ENCODE measurements at places on chromosomes 4 and X.

DNA sequence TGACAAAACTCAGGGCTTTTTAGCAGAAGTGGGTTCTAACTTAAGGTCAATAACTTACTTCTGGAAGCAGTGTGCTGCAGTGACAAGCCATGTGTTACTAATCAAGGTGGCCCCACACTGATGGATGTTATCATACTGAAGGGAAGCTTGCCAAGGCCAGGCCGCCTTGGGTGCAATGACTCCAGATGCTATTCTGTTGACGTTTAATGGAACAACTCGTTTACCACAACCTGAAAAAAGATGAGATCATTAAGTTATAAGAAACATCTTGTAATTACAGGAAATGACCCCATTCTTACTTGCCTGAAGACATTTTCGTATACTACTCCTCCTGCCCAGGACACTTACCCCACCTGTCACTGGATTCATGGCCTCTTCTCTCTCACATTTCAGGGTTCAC is 38.9 kb upstream of the TMPRSS11D start:
- DNase-seq, result no peak

DNA sequence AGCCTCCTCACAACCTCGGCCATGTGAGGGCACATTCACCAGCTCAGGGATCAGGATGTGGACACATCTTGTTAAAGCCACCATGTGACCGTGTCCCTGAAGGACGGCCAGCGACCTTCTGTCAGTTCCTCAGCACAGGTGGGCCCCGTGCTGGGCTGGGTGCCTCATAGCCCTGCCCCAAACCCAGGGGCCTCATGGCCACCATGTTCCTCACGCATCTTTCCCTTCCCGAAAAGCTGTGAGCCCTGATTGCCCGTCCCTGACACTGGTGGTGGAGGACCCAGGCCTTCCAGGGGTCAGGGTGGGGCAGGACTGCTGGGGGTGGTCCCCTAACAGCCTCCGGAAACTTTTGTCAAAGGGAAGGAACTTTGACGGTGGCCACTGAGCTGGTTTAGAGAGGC is 60.1 kb upstream of the ADRA2C start:
- no peak for DNase-seq

- no peak for DNase-seq
Observed at GRCh38 chr4:176817204-176817603, 24.5 kb upstream of the VEGFC start.

- DNase-seq, result no peak
Observed at GRCh38 chr4:140153419-140153717, 616 bp downstream of the MAML3 start.

DNA sequence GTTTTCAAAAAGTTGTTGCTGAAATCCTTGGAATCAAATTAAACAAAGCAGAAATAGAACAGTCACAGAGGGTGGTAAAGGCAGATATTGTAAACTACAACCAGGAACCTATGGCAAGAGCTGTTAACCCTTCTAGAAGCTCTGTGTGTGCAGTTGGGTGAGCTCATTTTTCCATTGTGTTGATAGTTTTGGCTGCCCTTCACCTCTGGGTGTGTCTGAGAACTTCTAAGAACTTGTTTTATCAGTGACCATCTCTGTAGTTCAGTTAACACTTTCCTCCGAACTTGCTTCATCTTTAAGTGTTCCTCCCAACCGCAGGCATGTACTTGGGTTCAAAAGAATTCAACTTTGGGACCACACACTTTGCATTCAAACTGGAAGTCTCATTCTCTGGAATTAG is 32.7 kb downstream of the RBMX start:
- no peak for DNase-seq

- no peak for DNase-seq
Observed at GRCh38 chr4:151314479-151314878, 10.9 kb downstream of the SH3D19 start.

GRCh38 chr4:186516287-186516686 is 39.1 kb downstream of the MTNR1A start:
- no peak for DNase-seq

DNA sequence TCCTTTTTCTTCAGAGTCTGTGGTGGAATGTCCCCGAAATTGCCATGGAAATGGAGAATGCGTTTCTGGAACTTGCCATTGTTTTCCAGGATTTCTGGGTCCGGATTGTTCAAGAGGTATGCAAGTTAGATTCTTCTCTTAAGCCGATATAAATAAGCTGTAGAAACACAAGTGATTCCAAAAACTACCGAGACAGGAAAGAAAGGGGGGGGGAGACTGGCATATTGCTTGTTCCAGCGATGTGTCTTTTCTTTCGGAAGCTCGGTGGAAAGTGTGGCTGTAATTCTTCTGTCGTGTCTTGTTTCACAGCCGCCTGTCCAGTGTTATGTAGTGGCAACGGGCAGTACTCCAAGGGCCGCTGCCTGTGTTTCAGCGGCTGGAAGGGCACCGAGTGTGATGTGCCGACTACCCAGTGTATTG is 236.9 kb downstream of the DCTD start:
- DNase-seq, result no peak

DNA sequence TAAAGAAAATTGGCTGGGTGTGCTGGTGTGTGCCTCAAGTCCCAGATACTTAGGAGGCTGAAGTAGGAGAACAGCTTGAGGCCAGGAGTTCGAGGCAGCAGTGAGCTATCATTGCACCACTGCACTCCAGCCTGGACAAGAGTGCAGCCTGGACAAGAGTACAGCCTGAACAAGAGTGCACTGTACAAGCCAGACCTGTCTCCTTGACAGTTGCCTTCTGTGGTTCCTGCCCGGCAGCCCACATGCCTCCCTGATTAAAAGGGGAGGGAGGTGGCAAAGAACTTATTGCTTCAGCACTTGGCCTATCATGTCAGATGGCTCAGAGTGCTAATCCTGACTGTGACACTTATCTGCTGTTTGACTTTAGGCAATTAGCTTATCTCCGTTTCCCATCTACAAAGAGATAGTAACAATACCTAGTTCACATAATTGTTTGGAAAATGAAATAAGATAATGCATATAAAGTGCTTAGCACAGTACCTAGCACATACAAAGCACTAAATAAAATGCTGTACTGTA is 249.1 kb downstream of the DCLK2 start:
- DNase-seq, result no peak

DNA sequence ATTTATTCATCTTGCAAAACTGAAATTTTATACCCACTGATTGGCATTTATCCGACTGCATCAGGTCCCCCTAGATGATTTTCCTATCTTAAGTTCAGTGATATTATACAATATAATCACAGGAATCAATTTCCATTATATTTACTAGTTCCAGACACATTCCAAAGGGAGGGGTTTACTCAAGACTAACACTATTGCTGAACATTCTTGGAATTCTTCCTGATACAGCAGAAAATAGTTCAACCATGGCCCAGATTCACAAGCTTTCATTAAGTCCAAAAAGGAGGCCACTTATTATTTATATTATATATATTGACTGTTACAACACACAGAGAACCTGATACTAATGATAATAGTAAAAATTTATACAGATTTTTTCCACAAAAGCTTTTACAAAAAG is 2353.6 kb downstream of the PCDH7 start:
- no peak for DNase-seq

- no peak for DNase-seq
Observed at GRCh38 chrX:96997196-96997595, 113.5 kb downstream of the RPA4 start.

DNA sequence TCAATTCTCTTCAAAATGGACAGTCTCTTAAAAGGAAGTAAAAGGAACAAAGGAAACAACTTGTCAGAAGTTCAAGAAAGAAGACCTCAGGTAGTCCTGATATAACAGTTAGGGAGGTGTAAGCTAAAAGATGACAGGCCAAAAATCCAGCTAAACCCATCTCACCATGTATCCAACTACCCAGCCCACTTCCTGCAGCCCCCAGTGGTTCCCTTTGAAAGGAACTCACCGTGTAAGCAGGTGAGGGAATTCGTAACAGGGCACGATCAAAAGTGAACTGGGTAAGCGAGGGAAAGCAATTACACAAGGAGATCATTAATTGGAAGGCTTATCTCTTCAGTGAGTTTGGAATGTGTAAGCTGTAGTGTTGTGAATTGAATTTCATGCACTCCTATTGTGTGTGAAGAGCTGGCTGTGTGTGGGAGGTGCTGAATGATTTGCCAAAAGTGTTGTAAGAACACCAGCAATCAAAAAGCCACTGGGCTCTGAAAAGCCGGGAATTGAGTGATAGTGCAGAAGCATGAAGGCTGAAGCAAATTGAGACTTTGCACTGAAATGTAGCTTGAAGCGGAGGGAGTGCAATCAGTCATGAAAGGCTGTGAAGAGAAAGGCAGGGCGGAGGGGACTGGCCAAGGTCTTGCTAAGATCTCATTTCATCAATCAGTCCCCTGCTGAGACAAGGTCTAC is 914.2 kb upstream of the LCORL start:
- no peak for DNase-seq

DNA sequence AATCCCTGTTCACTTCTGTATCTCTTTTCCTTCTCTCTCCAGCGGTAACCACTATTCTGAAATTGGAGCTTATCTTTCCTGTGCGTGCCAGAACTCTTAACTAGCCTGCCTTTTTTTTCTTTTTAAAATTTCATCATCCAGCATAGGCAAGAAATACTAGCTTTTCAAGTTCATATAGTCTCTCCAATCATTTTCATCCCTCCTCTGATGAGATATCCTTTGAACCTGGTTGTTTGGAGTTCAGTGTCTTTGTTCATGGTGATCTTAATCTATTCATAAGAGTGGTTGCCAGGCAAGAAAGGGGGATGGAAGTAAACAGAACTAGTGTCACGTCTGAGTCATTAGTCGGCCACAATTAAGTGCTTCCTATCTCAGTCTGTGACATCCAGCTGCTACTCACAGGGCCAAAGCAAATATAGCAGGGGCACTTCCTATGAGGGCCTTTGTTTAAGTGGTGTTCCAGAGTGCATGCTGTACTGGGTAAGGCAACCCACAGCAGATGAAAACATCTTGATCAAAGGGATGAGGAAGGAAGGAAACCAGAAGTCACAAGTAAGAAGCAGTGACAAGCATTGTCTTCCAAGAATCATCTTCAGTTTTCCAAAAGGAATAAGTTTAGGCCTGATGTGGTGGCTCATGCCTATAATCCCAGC is 56.4 kb upstream of the XIAP start:
- peak; percentile 62 for DNase-seq

GRCh38 chrX:42585842-42586621 is 191.9 kb downstream of the PPP1R2C start:
- DNase-seq, result no peak

GRCh38 chrX:110045421-110045820 is 42.5 kb downstream of the TMEM164 start:
- no peak for DNase-seq
